Hematopoietic multipotent progenitor cell treated with erythropoietin and hydrocortisone succinate and interleukin-3 and kit ligand, for 6 days (in vitro differentiated cells): ENCODE measurements at places on chromosomes 3 and 15.
A peak's percentile ranks its signal among the peaks of the same experiment; 100 is the strongest.

- DNase-seq = no peak
Observed at GRCh38 chr3:133827684-133828083, 22.1 kb downstream of the SRPRB start.

- DNase-seq = no peak
Observed at GRCh38 chr3:192914848-192915247, 2.8 kb downstream of the MB21D2 start.

DNA sequence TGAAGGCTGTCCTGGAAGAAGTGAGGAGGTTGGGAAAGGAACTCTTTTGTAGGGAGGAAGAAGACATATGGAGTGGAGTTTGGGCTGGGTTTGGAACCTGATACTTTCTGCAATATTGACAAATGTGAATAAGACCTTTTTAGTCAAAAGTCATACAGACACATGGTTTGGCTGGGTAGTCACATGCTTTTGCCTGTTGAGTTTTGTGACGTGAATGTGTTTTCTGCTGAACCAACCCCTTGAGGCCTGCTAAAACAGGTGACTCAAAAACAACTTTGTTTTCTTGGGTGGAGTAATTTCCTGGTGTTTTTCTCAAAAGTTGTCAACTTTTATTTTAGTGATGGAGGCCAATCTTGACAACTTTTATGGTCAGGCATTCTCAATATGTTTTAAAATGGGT, 39.4 kb upstream of the CCR4 start:
- no peak for DNase-seq

- peak; percentile 68 for DNase-seq
Observed at GRCh38 chr3:183298701-183299153, 45.7 kb downstream of the B3GNT5 start.

DNA sequence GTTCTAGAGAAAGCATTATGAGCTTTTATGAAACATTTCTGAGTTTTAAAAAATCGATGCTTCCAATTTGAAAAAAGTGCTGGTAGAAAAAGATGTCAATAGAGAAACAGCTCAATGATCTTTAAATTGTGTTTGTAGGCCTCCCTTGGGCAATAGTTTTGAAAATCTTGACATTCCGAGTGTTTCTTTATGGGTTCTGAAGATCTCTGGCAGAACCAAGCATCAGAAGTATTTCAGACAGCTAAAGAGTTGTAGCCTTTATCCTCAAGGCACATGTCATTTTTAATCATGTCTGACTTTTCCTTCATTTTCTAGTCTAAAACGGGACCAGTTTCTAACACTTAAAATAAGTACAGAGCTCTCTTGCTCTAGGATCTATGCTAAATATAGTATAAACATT, 188.1 kb upstream of the CBLB start:
- DNase-seq = no peak

DNA sequence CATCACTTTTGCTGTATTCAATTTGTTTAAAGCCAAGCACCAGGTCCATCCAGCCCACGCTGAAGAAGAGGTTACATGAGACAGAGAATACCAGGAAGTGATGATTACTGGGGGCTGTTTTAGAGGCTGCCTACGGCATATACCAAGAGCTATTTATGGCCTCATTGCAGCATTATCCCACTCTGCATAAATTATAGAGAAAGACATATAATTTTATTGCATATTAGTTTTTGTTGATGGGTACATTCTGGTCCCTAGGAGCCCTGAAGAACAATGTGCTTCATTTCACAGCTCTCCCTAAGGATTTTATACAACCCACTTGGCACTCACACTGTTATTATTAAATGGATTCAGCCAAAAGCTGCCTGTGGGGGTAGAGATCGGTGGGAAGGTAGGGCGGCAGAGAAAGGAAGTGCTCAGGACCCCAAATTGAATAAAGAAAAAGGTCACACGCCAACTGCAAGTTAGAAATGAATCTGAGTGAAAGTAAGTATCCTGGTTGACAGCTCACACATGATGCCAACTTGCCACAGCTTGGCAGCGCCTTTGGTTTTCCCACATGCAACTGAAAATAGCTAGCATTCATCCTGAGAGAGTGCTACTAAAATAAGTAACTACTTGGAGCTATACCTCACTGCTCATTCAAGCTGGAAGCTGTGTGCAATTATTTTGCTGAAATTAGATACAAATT, 73.7 kb downstream of the CCNL1 start:
- DNase-seq = no peak

- DNase-seq = no peak
Observed at GRCh38 chr15:39198044-39199000, 382.6 kb upstream of the THBS1 start.
